ENCODE measurements at places on chromosomes 5 and 9.

DNA sequence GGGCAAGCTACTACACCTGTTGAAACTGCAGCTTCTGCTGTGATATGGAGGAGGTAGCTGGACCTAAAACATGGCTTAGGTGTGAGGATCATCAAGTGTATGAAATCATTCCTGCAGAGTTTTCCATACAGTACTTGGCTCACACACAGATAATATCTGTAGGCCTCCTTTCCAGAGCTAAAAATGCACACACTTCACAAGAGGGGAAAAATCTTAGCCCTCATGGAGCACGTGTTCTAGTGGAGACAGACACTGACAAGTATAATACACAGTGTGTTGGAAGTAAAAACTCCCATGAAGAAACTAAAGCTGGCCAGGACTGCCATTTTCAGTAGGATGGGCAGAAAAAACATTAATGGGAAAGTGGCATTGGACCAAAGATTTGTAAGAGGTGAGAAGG lies 216.7 kb downstream of the CTNND2 start:
- no peak for DNase-seq

- no peak for DNase-seq
These were observed 49.4 kb downstream of the PLK2 start for GRCh38 chr5:58410441-58410840.

DNA sequence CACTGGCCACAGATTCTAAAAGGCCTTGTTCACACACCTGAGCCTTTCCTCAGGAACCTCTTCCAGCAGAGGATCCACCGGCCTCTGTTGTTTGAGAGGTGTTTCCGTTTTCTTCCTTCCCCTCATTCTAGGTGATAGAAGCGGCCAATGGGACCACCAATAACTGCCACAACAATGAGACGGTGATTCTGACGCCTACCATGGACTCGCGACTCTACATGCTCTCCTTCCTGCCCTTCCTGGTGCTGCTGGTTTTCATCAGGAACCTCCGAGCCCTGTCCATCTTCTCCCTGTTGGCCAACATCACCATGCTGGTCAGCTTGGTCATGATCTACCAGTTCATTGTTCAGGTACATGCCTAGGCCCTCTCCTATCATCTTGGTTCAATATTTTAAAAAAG lies 20.2 kb downstream of the SLC36A1 start:
- DNase-seq: no peak

DNA sequence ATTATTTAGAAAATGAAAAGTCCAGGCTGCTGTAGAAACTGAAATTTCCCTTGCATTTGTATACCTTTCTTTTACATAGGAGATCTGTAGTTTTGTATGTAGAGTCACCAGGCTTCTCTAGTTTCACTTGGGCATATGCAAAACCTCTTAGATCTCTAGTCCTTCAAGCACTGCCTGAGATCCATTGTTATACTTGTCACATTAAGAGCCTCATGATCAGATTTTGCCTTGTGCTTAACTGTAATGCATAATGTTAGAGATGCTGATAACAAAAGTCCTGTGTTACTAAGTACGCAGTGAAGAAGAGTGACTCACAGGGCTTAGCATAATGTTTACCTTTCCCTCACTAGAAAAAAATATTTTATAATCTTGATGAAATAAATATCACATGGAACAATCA lies 250.2 kb downstream of the CYLC2 start:
- no peak for DNase-seq

DNA sequence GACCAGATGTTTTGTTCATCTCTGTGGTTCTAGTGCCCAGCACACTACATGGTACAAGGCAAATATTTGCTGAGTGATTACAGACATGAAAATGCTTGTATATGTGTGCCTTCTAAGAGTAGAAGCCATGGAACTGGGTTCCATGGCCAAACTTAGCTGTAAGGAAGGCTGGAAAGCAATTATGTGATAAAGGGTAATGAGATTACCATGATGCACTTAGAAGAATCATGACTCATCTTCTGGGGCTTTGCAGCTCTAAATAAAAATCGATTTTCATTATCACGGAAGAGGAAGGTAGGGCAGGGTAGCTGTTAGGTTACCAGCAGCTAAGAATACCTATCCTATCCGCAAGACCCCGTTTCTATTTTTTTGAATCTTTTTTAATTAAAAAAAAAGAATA lies 28.0 kb downstream of the RFK start:
- DNase-seq: no peak

DNA sequence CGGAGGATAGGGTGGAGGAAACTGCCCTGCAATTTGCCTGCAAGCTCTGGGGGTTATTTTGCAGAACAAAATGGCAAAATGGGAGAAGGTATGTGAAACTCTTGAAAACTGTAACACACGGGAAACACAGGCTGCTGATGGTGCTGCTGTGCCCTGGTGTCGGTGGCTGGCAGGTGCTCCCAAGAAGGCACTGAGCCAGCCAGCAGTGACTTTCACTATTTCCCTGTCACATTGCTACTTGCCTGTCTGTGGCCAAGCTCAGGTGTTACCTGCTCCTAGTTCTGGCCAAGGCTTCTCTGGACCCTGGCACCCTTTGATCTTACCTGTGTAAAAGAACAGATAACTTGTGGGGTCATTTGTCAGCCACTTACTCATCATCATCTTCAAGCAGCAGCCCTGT lies 102.2 kb downstream of the CMYA5 start:
- DNase-seq: no peak

GRCh38 chr9:111940697-111941096 lies 44.1 kb downstream of the UGCG start:
- no peak for DNase-seq

GRCh38 chr5:34897646-34898045 lies 17.7 kb downstream of the RAD1 start:
- no peak for DNase-seq

GRCh38 chr9:16673171-16673570 lies 197.3 kb downstream of the BNC2 start:
- no peak for DNase-seq

DNA sequence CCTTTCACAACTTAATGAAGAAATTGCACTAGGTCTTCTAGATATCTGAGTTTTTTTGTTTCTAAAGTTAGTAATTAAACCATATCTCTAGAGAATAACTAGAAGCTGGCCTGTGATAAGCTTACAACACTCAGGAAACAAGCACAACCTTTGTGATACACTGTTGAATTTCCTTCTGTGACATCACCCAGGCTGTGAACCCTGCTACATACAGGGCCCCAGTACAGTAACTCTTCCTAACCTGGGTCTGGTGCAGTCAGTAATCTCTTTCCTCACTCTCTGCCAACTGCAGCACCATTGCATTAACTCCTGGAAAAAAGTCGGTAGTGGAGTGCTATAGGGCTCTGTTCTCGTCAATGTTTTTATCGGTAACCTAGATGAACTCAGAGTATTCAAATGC lies 10.6 kb upstream of the IGFBPL1 start:
- DNase-seq: no peak

GRCh38 chr9:109145051-109145450 lies 22.0 kb downstream of the FRRS1L start:
- no peak for DNase-seq

DNA sequence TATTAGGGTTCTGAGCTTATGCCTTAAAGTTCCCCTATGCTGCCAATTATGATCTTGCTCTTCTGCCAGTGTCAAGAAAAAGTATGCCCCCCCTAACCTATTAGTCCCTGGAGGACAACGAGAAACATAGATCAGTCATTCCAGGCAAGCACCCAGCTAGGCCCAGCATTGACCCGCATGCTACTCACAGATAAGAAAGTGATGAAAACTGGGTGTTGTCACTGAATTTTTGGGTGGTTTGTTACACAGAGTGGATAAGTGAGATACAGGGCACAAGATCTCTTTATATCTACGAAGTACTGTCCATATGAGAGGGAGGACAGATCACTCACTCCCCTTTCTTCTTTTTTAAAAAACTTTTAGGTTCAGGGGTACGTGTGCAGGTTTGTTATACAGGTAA lies 6.4 kb upstream of the TEX48 start:
- DNase-seq: no peak

DNA sequence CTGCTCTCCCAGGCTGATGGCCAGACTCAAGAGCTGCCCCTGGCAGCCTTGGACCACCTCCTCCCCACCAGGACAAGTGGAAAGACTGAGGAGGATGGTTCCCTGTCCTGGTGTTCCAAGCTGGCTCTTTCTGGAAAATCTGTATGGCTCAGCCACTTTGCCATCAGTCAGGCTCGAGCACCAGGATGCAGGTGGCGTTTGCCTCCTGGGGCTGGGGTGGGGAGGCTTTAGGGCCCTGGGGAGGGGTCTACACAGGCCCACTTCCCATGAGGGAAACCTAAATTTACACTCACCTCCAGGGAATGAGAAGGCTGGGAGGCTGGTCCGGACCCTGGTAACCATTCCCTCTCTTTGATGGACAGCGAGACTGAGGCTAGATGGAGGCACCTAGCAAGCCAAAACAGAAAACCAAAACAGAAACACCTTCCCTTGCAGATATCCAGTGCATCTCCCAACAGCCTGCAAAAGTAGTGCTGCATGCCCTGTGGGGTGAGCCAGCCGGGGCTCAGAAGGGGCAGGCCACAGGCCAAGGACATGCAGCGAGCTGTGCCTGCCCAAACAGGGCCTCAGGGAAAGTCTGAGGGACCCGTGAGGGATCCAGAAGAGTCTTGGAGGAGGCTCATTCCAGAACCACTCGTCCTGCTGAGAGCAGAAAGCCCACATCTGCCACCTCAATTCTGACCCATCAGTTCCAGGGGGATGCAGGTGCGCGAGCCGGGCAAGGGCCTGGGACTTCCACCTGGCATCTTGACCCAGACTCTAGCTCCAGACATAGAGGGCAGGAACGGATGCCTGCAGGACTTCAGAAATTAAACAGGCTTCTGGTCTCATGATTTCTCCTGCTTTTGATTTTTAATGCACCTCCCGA lies 5.4 kb upstream of the CSF2 start:
- DNase-seq: no peak

Data from retina (tissue), 1 donor.